NCI-H1417 (cell line): ENCODE measurements at places on chromosomes 7 and 10.

- DNase-seq: no peak
These were observed 6.4 kb upstream of the ORAI2 start for GRCh38 chr7:102427019-102427405.

GRCh38 chr7:102897856-102898531, 14.8 kb upstream of the LRRC17 start:
- DNase-seq: no peak

GRCh38 chr10:17479822-17480221, 25.4 kb upstream of the ST8SIA6 start:
- DNase-seq: no peak

DNA sequence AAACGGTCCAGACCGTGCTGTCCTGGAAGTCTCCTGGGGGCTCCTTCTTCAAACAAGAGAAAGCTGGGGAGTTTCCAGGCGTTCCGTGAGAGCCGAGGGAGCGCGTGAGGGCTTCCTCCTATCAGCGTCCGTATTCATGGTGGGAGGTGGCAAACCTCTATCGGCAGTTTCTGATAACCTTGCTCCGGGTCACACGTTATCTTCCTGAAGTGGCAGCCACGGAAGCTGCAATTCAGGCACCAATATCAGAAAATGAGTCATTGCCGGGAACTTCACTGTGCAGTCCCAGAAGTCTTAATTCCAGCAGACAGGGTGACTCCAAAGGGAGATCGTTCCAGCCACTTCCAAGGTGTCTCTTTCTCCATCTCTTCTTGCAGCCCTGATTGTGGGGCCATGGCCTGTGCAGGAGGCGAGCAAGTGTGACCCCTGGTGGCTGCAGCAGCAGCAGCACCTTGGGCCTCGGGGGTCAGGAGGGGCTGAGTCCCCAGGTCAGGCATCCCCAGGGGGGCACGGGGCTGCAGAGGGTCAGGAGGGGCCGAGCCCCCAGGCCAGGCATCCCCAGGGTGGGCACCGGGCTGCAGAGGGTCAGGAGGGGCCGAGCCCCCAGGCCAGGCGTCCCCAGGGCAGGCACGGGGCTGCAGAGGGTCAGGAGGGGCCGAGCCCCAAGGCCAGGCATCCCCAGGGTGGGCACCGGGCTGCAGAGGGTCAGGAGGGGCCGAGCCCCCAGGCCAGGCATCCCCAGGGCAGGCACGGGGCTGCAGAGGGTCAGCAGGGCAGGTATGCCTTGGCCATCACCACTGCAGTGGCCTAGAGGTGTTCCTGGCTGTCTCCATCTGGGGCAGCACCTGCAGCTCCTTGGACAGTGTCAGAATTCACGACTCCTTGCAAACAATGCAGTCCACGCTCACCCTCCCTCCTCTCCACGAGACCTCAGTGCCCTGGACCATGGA, 538.7 kb downstream of the DNAJB6 start:
- peak; percentile 22 for DNase-seq

GRCh38 chr7:129644634-129645230, 33.2 kb downstream of the NRF1 start:
- peak; percentile 30 for DNase-seq

DNA sequence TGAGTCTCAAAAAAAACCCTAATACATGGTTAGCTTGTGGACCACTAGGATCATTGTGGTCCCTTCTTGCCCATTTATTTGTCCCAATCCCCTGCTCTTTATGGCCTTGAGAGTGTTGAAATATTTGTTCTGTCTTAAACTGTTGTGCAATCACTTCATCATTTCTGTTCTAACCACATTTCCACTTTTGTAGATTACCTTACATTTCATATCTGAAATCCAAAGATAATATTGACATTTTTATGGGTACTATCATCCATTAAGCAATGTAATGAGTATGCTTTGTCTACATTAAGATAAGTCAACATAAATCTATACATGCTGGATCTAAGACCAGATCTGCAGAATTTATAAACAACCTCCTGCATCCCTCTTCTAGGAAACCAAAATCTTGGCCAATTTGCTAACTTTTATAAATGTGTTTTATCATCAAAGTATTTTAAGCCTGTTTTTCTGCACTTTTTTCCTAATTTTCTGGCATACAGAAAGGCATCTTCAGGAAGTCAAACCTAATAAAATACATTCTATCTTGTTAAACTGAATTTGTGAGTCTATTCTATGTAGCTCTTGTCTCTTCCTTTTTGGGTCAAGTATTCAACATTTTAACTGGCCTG, 359.4 kb upstream of the CELF2 start:
- DNase-seq: no peak
